Esophagus squamous epithelium (tissue), 5 donors: ENCODE measurements at places on chromosomes 13 and 19.

GRCh38 chr19:294946-295686, 3.9 kb upstream of the PLPP2 start:
- no peak for DNase-seq

DNA sequence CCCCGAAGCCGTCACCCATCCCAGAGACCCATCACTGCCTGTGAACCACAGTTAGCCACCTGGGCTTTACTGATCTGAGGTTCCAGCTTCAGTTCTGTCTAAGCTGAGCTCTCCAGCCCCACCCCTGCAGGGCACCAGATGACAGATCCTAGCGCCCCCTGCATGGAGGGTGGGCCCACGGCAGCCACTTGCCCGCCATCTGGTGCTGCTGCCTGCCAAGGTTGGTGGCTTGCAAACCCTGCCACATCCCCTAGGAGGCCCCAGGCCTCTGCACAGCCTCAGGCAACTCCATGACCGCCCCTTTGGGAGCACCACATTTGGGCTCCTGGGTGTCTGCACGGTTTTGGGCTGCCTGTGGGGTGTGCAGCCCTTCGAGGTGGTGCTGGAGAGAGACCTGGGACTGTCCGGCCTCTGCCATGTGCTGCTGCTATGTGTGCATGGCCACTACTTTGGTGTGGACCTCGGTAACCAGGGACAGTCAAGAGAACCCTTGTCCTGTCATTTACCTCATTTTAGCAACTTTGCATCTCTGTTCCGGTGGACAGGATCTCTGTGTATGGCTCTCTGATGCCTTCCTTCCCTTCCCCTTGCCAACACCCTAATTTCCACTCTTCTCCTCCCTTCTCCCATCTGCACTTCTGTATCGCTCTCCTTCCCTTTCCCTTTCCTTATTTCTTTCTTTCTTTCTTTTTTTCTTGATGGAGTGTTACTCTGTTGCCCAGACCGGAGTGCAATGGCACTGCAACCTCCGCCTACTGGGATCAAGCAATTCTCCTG, 17.4 kb upstream of the SDHAF1 start:
- DNase-seq, result no peak

DNA sequence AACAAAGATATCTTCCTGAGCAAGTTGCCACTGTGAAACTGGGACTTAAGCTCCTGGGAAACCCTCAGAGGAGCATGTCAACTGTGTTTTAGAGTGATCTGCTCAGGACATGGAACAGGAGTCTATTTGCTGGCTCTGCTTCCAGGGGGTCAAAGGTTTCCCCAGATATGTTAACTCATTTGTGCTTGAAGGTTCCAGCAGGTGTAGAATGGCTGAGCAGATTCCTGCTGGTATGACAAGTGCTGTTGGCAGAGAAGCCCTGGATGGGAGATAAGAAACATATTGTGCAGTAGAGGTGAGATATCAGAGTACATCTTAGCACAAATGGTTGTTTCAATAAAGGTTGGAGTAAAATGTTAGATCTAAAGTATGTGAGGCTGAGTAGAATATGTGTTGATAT, 282.7 kb upstream of the DACH1 start:
- no peak for DNase-seq

GRCh38 chr13:21659087-21659486, 11.8 kb upstream of the FGF9 start:
- no peak for DNase-seq

DNA sequence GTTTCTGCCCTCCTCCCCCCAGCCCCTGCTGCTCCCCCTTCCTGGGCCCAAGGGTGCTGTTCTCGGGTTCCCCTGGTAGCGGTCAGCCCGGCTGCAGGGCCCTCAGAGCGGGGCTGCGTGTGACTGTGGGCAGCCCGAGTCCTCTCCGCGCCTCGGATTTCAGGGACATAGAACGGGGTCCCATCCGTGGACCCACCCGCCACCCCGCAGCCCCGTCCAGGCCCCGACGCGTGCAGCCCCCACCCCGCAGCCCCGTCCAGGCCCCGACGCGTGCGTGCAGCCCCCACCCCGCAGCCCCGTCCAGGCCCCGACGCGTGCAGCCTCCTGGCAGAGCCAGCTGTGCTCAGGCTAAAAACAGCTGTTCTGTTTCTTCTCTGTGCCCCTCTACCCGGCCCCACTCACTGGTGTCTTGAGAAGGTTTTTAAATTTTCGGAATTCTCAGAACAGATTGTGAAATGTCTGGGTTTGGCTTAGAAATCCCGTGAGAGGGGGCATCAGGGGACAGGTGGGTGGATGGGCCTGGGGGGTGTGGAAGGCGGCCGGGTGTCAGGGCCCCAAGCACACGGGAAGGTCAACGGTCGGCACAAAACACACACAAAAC, 5.5 kb upstream of the PRTN3 start:
- DNase-seq, result no peak

DNA sequence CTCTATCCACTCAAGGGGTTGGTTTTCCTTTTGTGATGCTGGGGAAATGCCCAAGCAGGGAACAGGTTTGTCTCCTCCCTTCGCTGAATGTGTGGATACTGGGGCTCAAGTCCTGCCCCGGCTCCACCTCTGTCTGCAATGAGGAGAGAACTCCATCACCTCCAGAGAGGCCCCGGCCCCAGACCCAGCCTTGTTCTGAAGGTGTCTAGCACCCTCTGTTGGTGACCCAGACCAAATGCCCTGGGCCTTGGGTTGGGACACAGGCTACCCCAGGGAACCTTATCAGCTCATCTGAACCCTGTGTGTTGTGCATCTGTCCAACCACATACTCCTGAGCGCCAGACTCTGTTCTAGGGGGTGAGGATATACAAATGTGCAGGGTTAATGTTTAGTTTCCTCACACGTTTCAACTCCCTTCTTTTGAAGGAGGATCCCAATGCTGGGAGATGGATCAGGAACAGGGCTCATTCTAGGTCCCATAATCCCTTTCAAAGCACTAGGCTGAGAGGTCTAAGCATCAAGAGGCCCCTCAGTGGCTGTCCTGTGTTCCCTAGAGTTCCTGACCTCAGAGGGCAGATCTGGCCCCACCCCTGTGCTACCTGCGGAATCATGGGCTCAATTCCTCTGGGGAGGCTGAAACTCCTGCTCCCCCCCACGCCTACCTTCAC, 112.5 kb upstream of the SLC7A1 start:
- DNase-seq, result no peak

- DNase-seq, result peak; percentile 52
Measured at GRCh38 chr19:50333235-50333736, 4.1 kb upstream of the KCNC3 start.

DNA sequence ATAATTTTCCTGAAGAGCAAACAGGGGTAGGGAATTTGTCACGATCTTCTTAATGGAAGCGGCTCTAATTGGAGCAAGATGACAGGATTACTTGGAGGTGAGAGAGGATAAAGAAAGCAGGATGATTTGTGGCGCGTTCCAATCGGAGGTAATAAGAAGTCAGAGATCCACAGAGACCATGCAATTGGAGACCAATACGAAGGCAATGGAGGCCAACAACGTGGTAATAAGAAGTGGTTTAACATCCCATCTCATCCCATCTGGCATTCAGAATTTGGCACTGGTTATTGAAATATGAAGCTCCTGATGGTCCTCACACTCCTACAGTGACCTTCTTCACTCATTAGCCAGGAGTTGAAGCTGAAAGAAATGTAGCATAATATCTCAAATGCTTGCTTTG, 130.6 kb downstream of the DLEU7 start:
- no peak for DNase-seq

DNA sequence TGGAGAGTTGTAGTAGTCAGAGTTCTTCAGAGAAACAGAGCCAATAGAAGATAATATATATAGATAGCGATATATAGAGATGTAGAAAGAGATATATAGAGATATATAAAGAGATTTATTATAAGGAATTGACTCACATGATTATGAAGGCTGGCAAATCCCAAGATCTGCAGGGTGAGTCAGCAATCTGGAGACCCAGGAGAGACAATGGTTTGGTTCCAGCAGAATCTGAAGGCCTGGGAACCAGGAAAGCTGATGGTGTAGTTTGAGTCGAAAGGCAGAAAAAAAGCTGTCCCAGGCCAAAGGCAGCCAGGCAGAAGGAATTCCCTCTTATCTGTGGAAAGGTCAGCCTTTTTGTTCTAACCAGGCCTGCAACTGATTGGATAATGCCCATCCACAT, 194.1 kb downstream of the NUFIP1 start:
- no peak for DNase-seq

- no peak for DNase-seq
Measured at GRCh38 chr13:76160961-76161925, 525.1 kb downstream of the LMO7 start.

DNA sequence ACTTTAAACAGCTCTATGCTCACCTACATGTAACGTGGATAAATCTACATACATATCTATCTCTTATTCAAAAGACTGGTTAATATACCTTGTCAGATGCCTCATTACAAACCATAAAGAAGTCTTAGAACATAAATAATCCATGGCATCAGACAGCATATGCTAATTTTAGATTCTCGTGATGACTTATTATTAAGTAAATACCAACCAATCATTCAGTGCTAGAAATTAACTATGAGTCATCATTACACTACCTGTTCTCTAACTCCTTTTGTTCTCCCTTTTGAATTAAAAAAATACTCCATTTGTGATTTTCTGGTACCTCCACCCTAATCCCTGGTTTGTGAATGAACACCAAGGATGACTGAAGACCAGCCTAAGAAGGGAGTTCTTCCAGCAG, 754.3 kb upstream of the ARGLU1 start:
- DNase-seq, result no peak

- DNase-seq, result no peak
Measured at GRCh38 chr13:111883571-111884343, 183.2 kb upstream of the SOX1 start.

GRCh38 chr13:23473221-23473620, 39.7 kb upstream of the SACS start:
- DNase-seq, result no peak
